ENCODE measurements at places on chromosomes 4 and X. TPM values are rescaled to one million over a fixed set of nuclear protein-coding genes. Genes with fewer than 3 reads are reported as not detected.
A peak's percentile ranks its signal among the peaks of the same experiment; 100 is the strongest.

- DNase-seq: peak; percentile 94
Measured at GRCh38 chr4:119010909-119011606, 122.4 kb downstream of the SYNPO2 start.

The CYLC1 gene
- not detected for total RNA-seq

DNA sequence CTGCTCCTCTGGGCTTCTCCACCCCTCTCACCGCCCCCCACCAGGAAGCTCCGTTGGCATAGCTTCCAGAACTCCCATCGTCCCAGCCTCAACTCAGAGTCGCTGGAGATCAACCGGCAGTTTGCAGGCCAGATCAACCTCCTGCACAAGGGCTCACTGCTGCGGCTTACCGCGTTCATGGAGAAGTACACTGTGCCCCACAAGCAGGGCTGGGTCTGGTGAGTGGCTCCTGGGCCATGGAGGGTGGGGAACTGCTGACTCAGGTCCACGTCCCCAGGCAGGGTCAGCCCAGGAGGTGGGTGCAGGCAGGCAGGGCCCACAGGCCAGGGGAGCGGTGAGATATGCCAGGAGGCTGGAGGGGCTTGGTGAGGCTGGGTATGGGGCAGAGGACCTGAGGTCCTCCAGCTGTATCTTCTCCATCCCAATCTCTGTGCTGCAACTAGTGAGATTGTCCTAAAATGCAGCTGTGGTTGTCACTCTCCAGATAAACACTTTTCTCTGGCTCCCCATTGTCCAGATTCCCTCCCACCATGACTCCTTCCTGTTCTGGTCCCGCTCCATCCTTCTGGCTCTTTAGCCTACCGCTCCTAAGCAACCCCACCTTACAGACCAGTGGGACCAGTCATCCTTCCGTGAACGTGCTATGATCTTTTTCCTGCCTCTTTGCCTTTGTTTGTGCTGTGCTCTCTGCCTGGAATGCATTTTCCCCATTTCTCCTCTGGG is 71.9 kb downstream of the STARD8 start:
- no peak for DNase-seq

DNA sequence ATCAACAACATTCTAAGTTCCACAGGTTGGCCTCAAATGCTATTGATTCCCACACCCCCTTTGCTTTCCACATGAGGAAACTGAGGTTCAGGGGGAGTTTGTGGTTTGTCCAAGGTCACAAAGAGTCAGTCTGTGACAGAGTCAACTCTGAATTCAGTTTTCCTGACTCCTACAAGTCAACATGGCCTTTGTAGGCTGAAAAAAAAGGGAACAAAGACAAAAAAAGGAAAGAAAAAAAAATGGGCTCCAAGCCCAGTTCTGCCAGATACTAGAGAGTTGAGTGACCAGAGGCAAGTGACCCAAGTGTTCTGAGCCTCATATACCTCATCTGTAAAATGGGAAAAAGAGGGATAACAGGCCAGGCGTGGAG is 16.5 kb upstream of the PIM2 start:
- DNase-seq: no peak

The ADH1B gene
- not detected for total RNA-seq

DNA sequence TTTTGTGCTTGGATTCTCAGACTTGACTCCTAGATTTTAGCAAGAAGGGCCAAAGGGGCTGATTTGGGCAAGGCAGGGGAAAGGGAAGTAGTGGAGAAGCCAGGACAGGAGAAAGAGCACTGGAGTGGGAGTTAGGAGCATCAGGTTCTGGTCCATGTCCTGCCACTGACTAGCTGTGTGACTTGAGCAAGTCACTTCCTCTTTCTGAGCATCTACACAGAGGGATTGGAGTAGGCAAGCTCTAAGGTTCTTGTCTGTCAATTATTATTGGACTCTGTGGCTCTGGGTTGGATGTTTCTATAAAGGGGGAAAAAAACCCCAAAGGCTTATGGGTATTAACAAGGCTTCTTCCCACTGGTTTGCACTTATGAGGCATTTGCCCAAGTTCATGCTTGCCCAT is 24.4 kb downstream of the PLAC1 start:
- no peak for DNase-seq

- DNase-seq: no peak
Measured at GRCh38 chrX:10901290-10901633, 209.9 kb upstream of the HCCS start.

- no peak for DNase-seq
Measured at GRCh38 chrX:45975633-45976032, 569.6 kb downstream of the ZNF674 start.

The GAGE10 gene
- not detected for total RNA-seq

The CXCL10 gene
- total RNA-seq: not detected

The LINC00632 gene
- total RNA-seq: 18.6 TPM

The ASB12 gene
- 0.83 TPM for total RNA-seq

The PWWP3B gene
- total RNA-seq: 37.8 TPM

DNA sequence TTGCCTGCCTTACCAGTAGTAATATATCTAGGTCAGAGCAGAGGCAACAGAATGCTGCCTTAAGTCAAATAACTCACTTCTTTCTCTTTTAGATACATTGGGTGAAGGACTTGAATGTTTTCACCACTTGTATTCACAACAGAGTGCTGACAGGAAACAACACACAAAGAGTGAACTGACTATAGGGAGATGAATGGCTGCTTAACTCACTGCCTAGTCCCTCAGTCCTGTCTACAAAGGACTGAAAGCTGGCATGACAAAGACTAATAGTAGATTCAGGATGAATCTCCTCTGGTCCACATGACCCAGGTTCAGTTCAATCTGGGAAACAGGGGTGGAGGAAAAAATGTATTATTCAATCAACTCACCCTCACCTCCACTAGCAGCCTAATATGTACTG is 134.2 kb downstream of the GALNTL6 start:
- DNase-seq: no peak

The AMTN gene
- not detected for total RNA-seq

- no peak for DNase-seq
Measured at GRCh38 chr4:108024085-108024877, 34.6 kb downstream of the HADH start.

DNA sequence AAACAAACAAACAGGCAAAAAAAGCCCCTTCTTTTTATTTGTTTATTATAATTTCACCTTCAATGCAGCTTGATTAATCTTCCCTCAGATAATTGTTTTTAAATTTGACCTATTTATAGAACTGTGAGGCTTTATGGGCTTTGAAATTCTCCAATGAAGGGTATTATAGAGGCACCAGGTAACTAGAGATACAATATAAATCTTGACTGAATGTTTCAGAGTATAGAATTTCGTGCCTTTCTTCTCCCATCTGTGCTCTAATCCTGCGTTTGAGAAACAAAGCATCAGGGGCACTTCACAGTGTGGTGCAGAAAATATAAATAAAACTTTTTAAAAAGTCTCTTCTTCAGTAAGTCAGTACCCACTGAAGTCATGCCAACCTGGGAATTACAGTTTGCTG is 120.9 kb downstream of the ANKRD50 start:
- no peak for DNase-seq

The COX18 gene
- total RNA-seq: 30.1 TPM

GRCh38 chr4:165481053-165481835 is 102.4 kb downstream of the CPE start:
- DNase-seq: no peak

DNA sequence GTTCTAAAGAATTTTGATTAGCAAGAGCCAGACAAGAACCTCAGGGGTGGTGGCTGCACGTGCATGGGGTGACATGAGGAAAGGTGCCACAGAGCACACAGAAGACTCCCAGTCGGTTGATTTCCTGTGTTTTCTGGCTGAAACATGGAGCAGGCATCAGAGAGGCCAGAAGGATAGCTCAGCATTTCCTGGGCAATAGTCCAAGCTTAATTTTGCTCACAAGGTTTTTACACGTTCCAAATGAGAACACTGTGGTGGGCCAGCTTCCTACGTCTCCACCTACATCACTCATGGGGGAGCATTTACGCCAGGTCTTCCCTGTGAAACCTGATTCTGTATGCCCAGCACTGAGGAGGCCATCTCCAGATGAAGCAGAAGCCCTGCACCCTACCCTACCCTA is 212.5 kb upstream of the CLNK start:
- no peak for DNase-seq

GRCh38 chr4:79290376-79290775 is 35.5 kb downstream of the NAA11 start:
- no peak for DNase-seq

DNA sequence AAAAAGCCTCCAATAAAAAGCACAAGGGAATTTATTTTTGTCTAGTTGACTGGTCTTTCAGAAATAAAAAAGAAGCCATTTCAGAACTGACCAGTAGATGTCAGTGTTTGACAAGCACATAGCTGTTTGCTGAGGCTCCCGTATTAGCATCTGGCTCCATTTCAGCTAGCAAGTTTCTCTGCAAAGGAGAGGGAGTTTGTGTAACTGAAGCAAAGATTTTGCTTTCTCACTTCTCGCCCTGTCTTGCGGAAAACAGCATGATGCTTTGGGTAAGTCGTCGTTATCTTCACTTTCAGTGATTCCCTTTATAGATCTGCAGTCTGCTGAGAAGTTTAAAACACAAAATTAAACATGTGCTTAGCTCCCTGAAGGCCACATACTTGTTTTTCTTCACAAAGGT is 85.5 kb downstream of the CT47B1 start:
- DNase-seq: peak; percentile 70

The SYTL4 gene
- total RNA-seq: 0.88 TPM

DNA sequence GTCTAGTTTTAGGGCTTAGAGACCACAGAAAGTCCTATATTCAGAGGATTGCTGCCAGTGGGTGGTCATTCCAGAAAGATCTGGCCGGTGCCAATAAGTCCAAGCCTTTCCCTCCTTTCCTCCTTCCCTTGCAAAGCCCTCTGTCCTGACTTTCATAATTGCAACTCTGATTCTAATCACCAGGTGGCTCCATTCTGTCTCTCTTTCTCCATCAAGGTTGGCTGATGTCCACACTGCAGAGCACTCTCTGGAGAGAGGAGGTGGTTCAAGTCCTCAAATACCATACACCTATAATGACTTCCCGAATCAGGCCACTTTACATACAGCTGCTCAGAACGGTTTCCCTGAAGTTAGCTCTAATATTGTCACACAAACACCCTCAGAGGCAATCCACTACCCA is 22.4 kb upstream of the ARMCX4 start:
- peak; percentile 55 for DNase-seq

- no peak for DNase-seq
Measured at GRCh38 chrX:34119122-34119521, 13.0 kb downstream of the FAM47A start.

The CNGA1 gene
- not detected for total RNA-seq

The MAGEB10 gene
- total RNA-seq: not detected

GRCh38 chrX:118143578-118143977 is 27.0 kb upstream of the KLHL13 start:
- no peak for DNase-seq

- no peak for DNase-seq
Measured at GRCh38 chr4:185016101-185016940, 2.0 kb upstream of the HELT start.

DNA sequence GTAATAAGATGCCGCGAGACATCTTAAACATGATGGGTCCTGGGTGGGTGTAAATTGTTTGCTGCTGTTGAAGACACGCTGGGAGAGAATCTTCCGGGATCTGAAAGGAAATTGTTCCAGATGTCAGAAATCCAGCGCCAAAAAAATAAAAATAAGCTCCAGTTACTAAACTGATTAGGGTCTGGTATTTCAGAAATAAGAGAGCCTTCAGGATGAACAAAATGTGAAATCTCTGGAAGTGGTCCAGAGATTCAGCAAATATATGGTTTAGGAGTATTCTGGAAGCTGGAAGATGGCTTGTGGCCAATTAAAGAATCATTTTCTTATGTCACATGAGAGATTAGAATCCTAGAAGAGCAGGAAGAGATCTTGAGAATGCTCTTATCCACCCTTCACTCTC is 75.8 kb upstream of the NHS start:
- no peak for DNase-seq

DNA sequence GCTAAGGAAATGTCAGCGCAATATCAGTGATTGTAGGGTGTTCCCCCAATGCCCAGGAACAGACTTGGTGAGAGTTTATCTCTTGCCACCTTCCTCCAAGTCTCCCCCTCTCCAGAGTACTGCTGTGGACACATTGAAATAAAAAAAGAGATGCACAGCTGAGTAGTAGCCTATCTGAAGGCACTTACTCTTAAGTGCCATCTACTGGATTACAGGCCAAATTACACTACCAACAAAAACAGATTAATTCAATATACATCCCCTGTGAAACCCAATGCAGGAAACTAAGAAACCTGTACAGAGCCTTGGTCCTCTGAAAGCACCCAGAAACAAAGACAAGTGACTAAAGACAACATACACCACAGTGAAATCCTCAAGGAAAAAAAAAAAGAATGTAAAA is 460.3 kb downstream of the ZIC3 start:
- DNase-seq: peak; percentile 2

- peak; percentile 41 for DNase-seq
Measured at GRCh38 chr4:53532521-53532920, 58.8 kb downstream of the LNX1 start.

DNA sequence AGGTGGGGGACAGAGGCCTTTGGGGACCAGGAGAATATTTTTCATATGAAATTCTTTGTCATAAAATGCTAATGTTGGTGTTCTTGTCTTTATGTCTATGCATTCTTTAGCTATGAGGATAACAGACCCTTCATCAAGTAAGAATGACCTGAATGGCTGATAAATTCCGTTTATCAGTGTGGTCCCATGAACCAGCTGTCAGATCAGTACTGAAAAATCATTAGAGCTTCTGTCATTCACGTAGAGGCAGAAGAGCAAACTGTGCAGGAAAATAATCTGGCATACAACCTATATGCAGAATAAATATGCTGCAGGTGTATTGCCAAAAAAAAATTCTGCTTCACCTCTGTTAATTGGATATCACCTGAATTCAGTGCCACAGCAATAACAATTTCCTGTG is 828.6 kb downstream of the ADGRL3 start:
- no peak for DNase-seq

The FAT4 gene
- total RNA-seq: 9.7 TPM

The RBM47 gene
- total RNA-seq: not detected

The HTR2C gene
- not detected for total RNA-seq

The TMPRSS11D gene
- total RNA-seq: not detected

DNA sequence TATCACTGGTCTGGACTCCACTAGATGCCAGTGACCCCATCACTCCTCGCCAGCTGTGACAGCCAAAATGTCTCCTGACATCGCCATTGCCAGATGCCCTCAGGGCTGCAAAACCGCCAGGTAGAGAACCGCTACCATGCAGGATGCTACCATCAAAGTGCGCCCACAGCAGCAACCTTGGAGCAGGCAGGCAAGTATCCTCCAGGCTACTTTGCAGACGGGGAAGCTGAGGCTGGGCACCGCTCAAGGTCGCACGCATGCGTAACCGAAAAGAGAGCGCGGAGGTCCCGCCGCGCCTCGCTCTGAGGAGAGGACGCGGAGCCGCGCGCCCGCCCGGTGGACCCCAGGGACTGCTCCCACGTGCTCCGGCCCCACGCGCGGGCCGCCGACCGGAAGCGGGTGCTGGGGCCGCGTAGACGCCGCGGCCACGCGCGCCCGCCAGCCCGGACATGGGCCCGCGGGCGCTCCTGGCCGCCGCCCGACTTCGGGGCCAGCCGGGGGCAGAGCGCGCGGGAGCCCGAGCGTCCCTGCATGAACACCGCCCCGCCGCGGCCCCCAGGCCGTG is at the start of gene STS:
Gene STS (plus strand): TSS at position 300 of the 565 bp plus-strand sequence. CDS start 105,488 bp downstream, outside the sequence.
- DNase-seq: peak; percentile 24

GRCh38 chr4:72791054-72791453 is 222.0 kb upstream of the ADAMTS3 start:
- no peak for DNase-seq

GRCh38 chr4:137194670-137195069 is 337.6 kb downstream of the PCDH18 start:
- DNase-seq: no peak

GRCh38 chr4:105455998-105456397 is 17.9 kb downstream of the PPA2 start:
- DNase-seq: peak; percentile 89
